H7 (cell line): ENCODE measurements at places on chromosomes 16 and 17.
A peak's percentile ranks its signal among the peaks of the same experiment; 100 is the strongest.

- DNase-seq: peak; percentile 82
Measured at GRCh38 chr17:9291912-9292560, 270.7 kb downstream of the NTN1 start.

DNA sequence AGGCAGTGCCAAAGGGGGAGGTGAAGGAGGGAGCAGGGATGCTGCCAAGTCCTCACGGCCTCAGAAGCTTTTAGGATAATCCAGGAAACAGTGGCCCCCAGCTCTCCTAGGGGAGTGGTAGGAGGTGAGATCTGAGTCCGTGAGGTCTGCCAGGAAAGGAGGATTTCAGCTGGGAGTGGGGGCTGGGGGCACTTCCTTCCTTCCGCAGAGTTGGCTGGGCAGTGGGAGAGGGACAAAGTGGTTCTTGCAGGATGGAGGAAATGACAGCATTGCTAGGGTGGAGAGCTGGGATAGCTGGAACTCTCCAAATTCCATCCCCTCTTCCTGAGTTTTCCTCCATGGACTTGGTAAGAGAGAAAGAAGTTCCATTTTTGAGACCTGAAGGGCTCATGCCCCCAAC lies 4.8 kb upstream of the SP6 start:
- no peak for DNase-seq

DNA sequence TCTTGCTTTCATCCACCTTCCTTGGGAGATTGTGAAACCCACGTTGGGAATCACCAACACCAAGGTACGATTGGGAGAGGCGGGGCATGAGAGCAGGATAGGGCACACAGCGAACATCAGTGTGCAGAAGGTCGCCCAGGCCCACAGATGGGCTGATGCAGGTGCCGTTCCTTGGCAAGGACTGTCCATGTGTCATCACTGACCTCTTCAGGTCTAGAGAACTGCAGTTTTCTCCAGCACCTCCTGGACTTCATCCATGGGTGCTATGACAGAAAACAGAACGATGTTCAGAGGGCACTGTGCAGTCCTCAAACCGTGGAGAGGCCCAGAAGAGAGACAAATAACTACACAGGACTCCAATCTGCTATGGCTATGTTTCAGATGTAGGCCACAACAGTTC lies 23.9 kb upstream of the TAT start:
- DNase-seq: no peak

- DNase-seq: no peak
Measured at GRCh38 chr17:73022694-73023093, 69.8 kb downstream of the SLC39A11 start.

DNA sequence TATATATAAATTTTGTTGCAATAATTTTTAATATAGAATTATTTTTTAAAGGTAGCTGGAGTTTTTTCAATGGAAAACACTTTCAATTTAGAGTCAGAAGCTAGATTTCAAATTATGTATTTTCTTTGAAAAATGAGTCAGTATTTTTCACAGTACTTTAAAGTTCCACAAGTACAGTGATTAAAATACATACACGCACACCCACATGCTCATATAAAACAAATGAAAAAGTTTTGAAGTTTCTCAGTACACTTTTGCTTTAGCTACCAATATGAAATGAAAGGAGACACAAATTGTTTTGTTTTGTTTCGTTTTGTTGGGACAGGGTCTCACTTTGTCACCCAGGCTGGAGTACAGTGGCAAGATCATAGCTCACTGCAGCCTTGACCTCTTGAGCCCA lies 98.6 kb downstream of the CYB561 start:
- no peak for DNase-seq

DNA sequence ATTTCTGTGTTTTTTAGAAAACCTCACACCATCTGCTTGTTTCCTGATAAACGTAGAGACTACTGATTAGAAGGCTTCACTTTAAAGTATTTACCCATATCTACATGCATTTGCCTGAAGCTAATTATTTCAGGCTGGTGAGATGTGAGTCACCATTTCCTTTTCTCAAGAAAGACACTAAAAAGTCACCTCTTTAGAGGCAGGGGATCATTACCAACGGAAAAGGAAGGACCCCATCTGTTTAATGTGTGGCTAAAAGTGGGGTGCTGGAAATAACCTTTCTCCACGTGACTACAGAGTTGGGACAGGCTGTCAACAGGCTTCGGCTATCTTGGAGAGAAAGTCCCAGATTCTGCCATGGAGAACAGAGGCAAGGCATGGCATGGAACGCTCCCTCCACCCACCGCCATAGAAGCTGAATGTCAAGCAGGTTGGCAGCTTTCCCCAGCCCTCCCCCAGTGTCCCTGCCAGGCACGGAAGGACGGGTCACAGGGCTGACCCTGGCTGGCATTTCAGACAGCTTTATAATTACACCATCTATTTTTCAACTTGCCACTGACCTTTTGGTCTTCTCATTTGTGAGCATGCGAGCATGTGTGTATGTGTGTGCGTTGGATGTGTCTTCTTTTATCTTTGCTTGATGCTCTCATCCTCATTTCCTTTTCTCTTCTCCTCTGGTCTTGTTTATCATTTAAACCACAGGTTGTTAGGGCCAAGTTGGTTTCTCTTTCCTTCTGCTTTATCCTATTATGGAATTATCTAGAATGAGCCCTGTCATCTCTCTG lies 157.0 kb downstream of the CPPED1 start:
- no peak for DNase-seq

DNA sequence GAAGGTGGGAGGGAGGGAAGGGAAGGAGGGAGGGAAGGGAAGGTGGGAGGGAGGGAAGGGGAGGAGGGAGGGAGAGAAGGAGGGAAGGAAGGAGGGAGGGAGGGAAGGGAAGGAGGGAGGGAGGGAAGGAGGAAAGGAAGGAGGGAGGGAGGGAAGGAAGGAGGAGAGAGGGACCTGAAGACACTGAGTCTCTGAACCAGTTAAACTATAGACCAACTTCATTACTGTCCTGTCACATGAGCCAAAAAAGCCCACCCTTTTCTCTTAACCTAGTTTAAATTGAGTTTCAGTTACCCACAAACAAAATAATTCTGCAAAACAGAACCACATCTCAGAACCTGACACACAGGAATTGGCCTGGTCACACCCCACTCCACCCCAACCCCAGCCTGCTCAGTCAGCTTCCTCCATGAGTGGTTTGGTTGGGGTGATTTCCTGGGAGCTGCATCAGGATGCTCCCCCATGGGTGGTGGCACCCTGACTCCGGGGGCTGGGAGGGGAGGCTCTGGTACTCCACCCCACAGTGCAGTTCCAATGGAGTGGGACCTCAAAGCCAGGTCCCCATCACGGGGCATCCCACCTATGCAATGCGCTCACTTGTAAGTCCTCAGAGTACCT lies 4.7 kb upstream of the PRR29 start:
- peak; percentile 4 for DNase-seq

- no peak for DNase-seq
Measured at GRCh38 chr17:81210868-81211267, 11.9 kb downstream of the CEP131 start.

DNA sequence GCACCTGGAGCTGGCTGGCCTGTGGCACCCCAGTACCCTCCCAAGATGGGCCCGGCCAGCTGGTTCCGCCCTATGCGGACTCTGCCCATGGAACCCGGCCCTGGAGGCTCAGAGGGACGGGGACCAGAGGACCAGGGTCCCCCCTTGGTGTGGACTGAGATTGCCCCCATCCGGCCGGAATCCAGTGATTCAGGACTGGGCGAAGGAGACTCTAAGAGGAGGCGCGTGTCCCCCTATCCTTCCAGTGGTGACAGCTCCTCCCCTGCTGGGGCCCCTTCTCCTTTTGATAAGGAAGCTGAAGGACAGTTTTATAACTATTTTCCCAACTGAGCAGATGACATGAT lies 12.0 kb downstream of the TBX21 start:
- peak; percentile 68 for DNase-seq

DNA sequence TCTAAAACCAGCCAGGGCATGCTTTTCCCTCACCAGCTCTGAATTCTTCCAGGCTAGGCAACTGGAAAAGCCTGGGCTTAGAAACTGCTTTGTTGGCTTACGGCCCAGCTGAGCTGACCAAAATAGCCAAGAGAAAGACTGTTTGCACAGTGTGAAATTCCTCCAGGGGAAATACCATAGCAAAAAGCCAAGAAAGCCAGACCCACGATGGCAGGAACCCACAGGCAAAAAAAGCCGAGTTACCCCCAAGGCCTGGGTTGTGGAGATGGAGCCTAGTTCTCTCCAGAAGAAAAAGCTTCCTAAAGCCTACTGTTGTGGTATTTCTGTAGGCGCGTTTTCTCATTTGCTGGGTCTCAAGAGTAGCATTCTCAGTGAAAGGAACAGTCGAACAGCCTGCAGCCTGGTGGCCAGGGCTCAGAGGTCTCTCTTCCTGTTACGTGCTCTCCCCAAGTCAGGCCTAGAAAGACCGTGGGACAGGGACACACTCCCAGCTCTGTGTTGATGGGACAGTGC lies 9.2 kb downstream of the SP2 start:
- no peak for DNase-seq

DNA sequence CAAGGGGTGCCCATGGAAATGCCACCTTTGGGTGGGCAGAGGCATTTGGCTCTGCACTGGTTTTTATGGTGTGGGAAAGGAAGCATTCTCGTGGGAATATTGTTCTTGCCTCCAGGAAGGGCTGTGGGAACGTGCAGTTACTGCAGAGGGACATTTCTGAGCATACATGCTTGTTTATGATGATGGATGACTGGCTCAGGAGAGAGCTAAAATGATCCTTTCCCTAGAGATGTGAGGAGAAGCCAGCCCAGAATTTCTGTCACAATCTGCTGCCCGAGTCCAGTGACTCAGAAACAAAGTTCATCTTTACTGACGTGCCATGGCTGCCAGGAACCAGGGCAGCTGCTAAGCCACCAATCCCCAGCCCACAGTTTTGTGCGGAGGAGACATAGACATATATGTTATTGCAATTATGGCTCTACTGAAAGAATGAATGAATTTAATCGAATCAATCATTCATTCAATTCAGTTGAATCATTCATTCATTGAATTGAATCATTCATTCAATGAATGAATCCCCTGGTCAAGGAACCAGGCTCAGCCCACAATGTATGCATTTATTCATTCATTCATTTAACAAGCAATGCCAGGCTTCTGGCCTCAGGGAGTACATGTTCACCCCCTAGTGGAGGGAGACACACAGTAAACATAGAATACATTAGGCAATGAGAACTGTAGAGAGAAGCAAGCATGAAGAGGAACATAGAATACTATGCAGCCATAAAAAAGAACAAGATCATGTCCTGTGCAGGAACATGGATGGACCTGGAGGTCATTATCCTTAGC lies 414.4 kb upstream of the HSBP1 start:
- peak; percentile 13 for DNase-seq
